ENCODE measurements at places on chromosomes 1 and 21.
A peak's percentile ranks its signal among the peaks of the same experiment; 100 is the strongest.

DNA sequence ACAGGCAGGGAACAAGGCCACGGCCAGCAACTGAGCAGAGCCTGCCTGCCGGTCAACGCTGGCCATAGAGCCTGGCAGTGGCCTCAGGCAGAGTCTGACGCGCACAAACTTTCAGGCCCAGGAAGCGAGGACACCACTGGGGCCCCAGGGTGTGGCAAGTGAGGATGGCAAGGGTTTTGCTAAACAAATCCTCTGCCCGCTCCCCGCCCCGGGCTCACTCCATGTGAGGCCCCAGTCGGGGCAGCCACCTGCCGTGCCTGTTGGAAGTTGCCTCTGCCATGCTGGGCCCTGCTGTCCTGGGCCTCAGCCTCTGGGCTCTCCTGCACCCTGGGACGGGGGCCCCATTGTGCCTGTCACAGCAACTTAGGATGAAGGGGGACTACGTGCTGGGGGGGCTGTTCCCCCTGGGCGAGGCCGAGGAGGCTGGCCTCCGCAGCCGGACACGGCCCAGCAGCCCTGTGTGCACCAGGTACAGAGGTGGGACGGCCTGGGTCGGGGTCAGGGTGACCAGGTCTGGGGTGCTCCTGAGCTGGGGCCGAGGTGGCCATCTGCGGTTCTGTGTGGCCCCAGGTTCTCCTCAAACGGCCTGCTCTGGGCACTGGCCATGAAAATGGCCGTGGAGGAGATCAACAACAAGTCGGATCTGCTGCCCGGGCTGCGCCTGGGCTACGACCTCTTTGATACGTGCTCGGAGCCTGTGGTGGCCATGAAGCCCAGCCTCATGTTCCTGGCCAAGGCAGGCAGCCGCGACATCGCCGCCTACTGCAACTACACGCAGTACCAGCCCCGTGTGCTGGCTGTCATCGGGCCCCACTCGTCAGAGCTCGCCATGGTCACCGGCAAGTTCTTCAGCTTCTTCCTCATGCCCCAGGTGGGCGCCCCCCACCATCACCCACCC lies at the start of gene TAS1R3:
TSS of gene TAS1R3 (plus strand) at position 213 of the 898 bp plus-strand sequence. CDS start at position 279, 66 bp downstream.
- no peak for DNase-seq

DNA sequence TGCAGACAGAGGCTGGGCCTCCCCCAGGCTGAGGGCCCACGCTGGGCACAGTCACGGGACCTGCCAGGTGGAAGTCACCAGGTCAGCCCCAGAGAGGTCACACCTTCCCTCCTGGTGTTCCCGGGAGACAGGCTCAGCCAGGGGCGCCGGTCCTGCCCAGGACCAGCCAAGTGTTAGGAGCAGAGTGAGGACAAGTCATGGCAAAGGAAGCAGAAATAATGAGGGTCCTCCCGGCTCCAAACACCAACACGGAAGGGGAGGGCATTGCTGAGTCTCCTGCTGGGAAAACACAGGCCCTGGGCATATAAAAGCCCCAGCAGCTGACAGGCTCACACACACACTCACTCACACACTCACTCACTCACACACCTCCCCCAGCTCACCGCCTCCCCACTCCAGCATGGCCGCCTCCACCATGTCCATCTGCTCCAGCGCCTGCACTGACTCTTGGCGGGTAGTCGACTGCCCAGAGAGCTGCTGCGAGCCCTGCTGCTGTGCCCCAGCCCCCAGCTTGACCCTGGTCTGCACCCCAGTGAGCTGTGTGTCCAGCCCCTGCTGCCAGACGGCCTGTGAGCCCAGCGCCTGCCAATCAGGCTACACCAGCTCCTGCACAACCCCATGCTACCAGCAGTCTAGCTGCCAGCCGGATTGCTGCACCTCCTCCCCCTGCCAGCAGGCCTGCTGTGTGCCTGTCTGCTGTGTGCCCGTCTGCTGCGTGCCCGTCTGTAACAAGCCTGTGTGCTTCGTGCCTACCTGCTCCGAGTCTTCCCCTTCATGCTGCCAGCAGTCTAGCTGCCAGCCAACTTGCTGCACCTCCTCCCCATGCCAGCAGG lies at the start of gene KRTAP10-10:
TSS of gene KRTAP10-10 (plus strand) at position 339 of the 833 bp plus-strand sequence. CDS start at position 401, 62 bp downstream.
- DNase-seq: no peak

- DNase-seq: peak; percentile 44
Observed at GRCh38 chr21:35051287-35051818, 2.3 kb upstream of the RUNX1 start.

DNA sequence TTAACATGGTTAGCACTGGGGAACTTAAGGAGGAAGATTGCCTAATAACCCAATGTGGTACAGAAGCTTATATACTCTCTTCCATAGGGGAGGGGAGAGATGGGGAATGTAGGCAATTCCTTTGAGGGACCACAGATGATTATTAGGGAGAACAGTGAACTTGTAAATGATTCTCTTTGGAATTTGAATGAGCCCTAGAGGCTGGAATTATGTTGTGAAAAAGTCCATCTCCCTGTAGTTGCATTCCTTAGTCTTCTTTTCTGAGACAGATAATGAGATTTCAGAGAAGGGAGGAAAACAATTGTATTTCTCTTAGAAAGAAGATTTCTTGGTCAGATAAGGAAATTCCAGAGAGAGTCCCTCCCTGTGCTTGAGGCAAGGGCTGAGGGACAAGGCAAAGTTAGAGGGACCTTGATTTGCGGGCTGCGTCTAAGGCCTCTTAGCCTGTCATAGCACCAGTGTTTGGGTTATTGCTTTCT lies 89.0 kb upstream of the HMCN1 start:
- DNase-seq: no peak

- DNase-seq: no peak
Observed at GRCh38 chr1:175441791-175442190, 249.2 kb upstream of the KIAA0040 start.

DNA sequence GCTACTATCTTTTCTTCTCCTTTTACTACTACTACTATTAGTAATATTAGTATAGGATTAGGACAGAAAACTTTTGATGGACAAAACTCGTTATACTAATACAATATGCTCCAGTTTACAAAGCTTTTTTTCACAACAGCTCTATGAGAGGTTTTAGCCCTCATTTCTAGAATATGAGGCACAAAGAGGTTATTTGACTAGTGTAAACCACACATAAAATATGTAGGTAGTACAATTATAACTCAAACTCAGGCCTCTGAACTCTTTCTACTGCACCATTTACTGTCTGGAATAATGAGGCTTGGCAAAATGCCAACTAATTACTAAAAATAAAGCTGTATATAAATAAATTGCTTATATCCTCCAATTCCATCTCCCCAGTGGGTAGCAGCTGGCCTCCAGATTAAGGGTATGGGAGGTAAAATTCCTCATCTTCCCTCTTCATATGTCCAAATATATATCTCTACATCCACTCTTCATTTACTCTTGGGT lies 99.9 kb downstream of the LYST start:
- no peak for DNase-seq

- DNase-seq: no peak
Observed at GRCh38 chr1:3015744-3016143, 5.5 kb upstream of the ACTRT2 start.

DNA sequence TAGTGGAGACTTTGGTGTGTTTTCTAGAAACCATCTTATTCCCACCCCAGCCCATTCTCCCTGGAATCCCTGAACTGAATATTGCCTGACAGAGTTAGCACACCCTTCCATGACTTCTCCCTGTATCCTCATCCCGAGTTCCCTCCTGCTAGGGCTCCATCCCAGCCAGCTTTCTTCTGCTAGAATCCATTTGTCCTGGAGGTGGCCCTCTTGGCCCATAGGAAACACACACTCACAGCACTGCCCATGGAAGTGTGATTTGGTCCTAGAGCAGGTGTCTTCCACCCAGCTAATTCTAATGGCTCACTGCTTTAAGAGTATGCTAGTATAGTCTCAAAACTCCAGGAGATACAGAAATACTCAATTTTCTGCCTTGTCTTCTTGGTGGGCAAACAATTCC lies 4.1 kb downstream of the KRTAP15-1 start:
- DNase-seq: no peak

DNA sequence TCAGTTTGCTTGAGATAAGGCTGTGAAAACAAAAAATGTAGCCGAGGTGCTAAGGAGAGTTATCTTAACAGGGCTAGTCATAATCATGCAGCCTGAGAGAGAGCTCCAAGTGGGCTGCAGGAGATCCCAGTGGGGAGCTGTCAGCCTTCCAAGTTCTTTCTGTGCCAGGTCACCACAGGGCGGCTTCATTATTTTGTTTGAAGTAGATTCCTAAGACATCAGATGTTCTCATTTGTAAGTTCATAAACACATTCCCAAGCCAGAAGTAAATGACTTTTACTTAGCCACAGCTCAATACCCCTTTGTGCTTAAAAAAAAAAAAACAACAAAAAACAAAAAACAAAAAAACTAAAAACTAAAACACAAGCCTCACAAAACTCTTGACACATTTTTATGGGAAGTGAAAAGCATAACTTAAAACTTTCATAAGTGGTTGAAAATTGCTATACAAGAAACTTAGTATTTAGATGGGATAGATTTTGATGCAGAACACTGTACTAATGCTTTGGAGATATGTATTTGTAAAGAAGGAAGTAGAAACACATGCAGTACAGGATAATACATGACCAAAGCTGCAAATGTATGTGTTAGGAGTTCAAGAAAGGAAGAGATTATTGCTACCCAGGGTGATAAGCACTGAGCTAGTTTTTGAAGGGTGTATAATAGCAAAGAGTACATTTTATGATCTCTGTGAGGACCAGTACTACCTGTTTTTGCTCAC lies 8.6 kb downstream of the CDC14A start:
- peak; percentile 65 for DNase-seq

DNA sequence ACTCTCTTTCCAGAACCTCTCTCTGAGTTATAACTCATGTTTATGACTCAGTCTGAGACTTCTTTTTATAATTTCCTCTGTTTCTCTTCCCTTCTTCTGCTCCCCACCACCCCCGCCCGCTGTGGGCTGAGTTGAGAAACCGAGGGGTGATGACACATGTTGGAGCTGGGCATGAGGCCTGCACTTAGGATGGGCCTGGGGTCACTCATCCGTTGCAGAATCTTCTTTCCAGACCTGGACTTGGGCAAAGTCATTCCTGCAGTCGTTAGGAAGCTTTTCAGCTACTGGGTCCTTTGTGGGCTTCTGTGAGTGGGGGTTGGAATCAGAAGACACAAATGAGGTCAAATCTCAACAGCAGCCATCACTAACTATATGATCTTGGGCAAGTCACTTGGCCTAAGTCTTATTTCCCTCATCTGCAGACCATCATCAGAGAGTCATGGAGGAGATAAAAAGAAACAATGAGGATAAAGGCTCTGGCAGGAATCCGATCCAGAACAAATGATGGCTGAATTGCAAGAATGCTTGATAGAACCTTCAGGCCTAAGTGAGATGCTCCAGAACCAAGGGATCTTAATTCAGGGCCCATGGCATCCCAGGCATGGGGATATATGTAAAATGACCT lies 53.4 kb downstream of the RPS6KA1 start:
- DNase-seq: no peak

- peak; percentile 32 for DNase-seq
Observed at GRCh38 chr1:46396441-46397398, 2.6 kb downstream of the FAAH start.

DNA sequence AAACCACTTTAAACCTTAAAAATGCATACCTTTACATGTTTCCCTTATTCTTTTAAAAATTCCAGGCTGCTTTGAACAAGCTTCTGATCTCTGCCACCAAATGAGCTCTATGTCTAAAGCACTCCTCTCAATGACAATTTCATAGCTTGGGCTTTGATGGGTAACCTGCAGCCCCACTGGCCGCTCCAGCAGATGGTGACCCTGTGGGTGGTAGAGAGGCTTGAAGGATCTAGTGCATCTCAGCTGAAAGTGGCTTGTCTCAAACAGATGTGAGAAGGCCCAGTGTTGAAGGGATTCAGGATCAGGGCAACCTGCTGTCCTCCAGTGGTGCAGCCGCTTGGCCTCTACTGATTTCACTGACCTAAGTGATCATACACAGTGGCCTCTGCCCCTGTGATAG lies 84.7 kb upstream of the IRF2BP2 start:
- no peak for DNase-seq

GRCh38 chr21:38942748-38943211 lies 137.1 kb downstream of the ETS2 start:
- no peak for DNase-seq

- DNase-seq: no peak
Observed at GRCh38 chr1:58997060-58997411, 213.2 kb upstream of the JUN start.

- no peak for DNase-seq
Observed at GRCh38 chr21:41851090-41851790, 27.9 kb downstream of the PRDM15 start.

DNA sequence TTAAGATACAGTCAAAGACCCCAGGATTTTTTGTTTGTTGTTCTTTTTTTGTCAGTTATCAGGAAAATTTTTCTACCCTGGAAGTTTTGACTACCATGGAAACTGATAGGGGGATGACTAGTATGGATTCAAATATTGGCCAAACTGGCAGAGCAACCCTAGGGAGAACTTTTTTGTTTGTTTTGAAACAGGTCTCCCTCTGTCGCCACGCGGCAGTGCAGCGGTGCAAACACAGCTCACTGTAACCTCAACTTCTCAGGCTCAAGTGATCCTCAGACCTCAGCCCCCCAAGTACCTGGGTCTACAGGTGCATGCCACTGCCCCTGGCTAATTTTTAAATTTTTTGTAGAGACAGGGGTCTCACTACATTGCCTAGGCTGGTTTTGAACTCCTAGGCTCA lies 46.6 kb downstream of the TOR3A start:
- DNase-seq: no peak

DNA sequence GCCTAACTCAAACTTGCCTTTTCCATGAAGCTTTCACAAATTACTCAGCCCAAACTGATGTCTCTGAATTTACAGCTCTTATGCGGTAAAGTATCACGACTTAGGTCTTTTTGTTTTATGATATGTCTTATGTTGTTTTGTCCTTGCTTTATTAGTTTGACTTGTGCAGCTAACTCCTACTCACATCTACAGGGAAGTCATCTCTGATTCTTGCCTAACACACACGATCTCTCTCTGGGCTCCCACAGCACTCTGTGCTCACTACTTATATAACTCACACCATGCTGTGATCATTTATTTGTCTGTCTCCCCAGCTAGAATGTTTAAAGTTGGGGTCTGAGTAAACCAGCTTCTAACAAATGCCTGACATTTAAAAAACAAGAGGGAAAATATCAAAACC lies 9.3 kb upstream of the PI4KB start:
- DNase-seq: no peak

DNA sequence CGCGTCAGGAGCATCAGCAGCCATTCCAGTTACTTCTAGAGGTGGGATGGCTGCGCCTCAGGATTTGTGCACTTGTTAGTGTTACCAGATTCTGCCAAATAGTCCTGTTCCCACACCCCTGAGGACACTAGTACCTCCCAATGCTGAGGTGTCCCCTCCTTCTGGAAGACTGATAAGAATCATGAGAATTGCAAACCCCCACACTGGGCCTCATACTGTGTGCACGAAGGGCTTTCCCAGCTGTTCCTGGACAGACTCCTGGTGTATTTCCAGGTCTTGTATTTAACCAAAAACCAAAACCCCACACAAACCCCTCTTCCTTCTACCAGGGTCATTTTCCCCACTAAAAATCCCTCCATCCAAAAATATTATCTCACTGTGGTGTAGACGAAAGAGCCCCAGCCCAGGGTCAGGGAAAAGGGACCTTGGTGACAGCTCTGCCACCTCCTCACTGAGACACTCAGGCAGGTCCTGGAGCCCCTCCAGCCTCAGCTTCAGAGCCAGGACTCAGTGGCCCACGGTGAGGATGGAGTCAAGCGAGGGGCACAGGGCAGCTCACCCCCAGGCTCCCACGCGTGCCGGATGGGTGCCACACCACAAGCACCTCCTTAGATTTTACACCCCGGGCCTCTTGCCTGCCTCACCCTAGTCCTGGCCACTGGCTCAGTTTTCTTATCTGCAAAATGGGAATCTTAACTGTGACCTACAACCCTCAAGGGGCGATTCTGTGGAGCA lies 131.4 kb upstream of the RUNX3 start:
- no peak for DNase-seq

All from midbrain (tissue), 1 donor.